ENCODE measurements at places on chromosomes 4 and X.

DNA sequence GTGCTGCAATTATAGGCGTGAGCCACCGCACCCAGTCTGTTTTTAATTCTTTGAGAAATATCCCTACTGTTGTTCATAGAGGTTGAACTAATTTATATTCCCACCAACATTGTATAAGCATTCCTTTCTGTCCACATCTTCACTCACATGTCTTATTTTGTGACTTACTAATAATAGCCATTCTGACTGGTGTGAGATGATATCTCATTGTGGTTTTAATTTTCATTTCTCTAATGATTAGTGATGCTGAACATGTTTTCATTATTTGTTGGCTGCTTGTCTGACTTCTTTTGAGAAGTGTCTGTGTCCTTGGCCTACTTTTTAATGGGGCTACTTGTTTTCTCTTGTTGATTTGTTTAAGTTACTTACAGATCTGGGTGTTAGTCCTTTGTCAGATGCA is 310.9 kb upstream of the MAOA start:
- no peak for DNase-seq

DNA sequence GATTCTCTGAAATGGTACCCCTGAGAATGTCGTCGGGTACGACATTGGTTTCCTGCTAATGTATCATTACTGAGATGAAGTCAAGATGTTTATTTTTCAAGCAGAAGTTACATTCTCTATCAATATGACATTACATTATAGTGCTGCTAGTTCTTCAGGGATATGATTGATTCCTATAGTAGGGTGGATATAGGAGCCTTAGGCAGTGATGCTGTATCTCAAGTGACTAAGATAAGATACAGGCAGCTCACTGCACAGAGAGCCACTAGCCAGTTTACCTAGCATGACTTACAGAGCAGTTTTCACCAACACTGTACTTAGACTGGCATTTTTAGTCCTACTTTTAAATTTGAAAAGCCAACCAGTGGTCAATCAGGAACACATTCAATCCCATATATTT is 154.9 kb downstream of the FANCB start:
- no peak for DNase-seq

- DNase-seq, result no peak
These were observed 238.8 kb downstream of the ANK2 start for GRCh38 chr4:113288257-113288656.

DNA sequence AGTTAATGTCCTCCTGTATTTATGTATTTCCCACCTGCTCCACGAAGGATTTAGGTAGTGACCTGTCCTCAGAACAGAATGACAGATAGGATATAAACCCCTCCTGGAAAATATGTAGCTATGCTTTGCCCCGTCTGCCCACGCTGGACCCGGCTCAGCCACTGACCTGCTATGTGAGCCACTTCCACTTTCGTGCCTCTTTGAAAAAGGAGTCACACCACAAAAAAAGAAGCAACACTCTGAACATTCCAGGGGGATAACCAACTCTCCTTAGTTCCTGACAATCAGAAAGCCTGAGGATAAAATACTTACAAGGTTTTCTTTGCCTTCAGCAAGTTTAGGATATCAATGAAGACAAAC is 11.1 kb downstream of the ACSL1 start:
- no peak for DNase-seq

GRCh38 chr4:117466388-117466787 is 381.0 kb upstream of the TRAM1L1 start:
- DNase-seq, result no peak

GRCh38 chrX:123155327-123155726 is 28.8 kb upstream of the GRIA3 start:
- DNase-seq, result no peak

DNA sequence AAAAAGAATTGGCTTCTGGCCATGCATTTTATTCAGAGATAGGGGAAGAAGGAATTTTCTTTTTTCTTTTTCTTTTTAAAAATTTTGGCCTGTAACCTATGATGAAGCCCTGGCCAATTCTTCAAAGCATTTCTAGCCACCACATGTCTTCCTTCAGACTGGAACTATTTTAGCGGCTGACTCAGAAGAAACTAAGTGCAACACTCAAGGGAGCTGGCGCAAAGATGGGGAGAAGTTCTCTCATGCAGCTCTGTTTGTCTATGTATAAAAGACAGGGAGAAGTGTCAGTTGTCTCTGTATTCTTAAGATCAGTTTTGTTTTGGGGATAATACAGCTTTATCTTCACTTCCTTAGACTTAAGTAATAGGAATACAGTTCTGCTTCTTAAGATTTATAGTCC is 46.1 kb downstream of the MBNL3 start:
- DNase-seq, result no peak

- peak; percentile 91 for DNase-seq
These were observed 14.9 kb upstream of the PORCN start for GRCh38 chrX:48493890-48494364.

GRCh38 chr4:108135549-108136209 is 33.1 kb downstream of the LEF1 start:
- peak; percentile 95 for DNase-seq

GRCh38 chr4:4379540-4380087 is 7.3 kb upstream of the NSG1 start:
- DNase-seq, result peak; percentile 15

DNA sequence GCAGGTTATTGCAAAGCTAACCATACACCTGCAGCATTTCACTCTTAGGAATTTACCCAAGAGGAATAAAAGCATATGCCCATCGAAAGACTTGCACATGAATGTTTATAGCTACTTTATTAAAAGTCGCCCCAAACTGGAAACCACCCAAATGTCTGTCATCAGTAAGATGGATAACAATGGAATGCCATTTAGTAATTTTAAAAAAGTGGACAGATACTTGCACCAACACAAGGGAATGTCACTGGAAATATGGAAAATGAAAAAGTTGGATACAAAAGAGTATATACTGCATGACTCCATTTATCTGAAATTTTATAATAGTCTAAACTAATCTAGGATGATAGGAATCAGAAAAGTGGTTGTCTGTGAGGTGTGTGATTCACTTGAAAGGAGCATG is 12.9 kb downstream of the GK start:
- no peak for DNase-seq

- no peak for DNase-seq
These were observed 504.5 kb downstream of the NLGN4X start for GRCh38 chrX:5724123-5724522.

DNA sequence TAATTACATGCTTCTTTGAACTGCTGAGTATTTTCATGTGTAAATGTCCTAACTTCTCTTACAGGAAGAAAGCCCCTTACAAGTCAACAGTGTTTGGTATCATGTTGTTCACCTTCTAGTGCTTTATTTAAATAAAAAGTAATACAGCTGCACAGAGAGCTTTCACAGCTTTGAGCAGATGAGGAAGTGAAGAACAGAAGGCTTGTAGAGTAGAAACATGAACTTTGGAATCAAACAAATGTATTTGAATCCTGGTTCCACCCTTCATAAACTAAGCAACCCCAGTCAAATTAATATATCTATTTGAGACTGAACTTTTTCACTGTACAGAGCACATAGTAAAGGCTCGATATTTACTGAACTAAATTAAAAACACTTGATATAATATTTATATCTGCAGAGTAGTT is 120.5 kb downstream of the CAMK2D start:
- no peak for DNase-seq

DNA sequence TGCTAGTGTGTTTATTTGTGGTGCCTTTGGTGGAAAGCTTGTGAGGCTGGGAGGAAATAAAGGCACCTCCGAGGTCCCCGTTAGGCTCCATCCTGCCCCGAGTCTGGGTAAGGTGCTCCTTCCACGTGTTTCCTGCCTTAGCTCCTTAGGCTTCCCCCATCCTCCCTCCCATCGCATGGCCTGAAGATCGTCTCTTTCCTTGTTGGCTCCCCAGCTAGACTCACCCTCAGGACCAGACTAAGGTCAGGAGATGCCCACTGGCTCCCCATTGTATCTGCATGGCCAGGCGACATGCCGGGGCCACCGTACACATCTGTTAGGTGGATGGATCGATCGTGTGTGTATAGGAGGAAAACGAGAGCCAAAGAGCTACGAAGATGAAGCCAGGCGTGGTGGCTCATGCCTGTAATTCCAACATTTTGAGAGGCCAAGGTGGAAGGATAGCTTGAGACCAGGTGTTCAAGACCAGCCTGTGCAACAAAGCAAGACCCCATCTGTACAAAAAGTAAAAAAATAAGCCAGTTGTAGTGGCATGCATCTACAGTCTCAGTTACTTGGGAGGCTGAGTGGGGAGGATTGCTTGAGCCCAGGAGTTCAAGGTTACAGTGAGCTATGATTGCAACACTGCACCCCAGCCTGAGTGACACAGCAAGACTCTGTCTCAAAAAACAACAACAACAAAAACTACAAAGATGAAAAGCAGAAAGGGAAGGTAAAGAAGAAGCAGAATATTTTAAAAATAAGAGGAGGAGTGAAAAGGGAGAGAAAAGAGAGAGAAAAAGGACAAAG is 53.7 kb downstream of the SEPSECS start:
- DNase-seq, result no peak

GRCh38 chr4:110049951-110050925 is 137.6 kb downstream of the EGF start:
- peak; percentile 27 for DNase-seq

DNA sequence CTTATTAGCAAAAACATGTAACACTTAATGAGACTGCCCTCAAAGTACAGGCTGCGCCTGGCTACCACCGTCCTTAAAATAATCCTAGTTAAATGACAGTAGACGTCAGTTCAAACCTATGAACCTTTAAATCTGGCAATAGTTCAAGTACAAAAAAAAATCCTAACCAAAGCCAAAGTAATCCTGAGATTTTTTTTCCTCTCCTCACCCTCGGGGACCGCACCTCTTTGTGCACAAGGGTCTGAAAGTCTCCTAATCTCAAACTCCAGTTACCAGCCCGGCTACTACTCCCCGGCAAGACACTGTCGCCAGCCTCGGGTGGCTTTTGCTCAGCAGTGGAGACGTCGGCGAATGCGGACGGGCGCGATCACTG is 439 bp downstream of the SEC31A start:
- DNase-seq, result no peak

DNA sequence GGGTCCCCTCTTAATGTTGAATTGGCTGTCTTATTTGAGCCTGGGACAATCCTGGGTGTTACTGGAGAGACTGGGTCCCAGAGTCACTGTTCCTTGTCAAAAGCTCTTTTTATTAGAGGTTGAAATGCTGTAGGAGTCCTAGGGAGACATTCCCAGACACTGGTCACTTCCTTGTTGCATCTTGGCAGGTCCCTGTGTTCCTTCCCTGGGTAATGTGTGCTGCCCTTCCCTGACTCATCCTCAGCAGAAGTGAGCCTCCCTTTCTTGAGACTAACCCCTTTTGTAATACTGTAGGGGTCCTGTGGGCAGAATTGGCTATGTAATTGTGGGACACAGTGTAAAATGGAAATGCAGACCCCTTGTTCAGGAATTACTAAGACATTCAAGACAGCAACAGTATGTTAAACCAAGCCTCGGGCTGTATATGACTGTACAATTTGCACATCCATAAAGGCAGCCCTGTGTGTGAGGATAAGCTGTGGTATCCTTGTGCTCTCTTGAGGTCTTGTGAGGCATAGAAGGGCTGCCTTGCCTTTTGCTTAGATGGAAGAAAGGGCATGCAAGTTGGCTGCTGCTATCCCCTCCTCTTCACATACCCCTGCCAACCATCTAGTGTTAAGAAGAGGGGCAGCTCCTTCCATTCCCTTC is 53.5 kb downstream of the DCLK2 start:
- DNase-seq, result no peak

DNA sequence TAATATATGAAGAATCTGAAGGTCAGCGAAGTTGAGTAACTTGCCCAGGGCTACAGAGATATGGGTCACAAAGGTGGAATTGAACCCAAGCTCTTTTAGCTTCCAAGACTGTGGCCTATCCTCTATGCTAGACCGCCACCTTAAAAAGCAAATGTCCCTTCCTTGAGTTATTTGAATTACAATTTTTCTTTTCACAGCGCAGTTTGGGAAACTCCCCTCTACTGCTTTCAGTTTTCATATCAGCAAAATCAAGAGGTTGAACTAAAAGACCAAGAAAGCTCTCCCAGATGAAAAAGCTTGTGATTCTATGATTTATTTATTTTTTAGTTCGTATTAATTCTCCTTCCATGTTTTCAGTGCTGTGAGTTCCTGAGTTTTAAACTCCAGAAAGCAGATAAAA is 174.5 kb upstream of the C1QTNF7 start:
- DNase-seq, result no peak

DNA sequence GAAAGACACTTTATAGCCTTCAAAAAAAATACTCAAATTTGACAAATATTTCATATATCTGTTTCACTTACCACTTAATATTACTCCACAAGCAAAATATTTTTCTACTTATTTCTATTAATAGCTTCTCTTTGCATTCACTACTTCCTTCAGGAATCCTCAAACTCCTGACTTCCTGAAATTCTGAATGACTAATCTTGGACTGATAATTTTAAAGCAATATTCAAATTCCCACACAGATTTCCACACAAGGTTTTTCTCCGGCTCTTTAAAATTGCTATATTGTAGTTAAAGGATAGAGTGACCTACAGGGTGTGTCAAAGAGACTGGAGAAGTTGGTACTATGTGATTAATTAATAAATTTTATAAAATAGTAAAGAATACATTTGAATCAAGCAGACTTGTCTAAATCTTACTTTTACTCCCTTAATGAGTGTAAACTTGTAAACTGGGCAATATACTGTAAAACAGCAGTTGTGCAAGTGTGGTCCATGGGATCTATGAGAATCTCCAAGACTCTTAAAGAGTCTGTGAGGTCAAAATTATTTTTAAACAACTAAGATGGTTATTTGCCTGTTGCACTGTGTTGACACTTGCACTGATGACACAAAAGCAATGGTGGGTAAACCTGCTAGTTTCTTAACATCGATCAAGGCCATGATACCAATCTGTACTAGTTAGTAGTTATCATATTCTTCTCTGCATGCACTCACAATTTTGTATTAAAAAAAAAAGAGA is 44.5 kb downstream of the ANKRD17 start:
- no peak for DNase-seq

DNA sequence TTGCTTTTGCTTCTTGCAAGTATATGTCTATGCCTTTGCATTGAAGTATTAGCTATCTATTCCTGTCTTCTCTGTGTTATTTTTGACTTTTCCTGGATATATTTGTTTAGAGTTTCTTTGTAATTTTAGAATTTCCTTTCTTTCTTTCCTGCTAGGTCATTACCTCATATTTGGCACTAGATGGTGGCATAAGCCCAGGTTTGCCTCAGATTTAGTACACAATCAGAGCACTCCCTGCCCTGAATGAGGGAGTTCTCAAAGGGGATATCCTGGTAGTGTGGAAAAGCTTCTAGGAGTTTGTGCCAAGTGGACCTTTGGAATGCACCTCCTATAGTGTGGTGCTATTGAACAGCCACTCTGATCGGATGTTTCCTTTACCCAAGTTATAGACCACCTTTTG is 181.6 kb downstream of the UGT8 start:
- DNase-seq, result peak; percentile 19

DNA sequence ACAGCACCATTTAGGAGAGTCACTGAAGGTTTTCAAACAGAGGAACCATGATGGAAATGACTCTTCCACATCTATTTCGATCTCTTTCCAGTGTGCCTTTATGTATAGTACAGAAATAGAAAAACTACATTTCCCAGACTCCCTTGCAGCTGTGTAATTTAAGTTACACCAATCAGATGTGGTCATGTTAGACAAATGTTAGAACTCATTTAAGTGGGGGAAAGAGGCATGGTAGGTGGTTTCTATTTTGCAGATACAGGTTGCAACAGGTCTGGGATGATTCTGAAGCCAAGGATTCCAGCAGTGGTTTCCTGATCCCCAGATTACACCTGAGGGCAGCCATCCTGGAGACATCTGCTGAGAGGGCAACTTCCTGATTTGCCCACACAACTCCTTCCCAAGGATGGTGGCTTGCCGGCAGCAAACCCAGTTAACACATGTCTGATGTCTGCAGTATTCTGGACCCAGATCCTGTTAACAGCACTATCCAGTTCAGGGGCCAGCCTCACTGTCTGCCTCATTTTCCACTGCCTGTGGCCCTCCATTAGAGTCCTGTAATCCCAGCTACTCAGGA is 38.7 kb upstream of the PDK3 start:
- DNase-seq, result peak; percentile 9
